Breast epithelium (tissue), 4 donors: ENCODE measurements at places on chromosomes 1 and 21. TPM values are rescaled to one million over a fixed set of nuclear protein-coding genes. Genes with fewer than 3 reads are reported as not detected.
A peak's percentile ranks its signal among the peaks of the same experiment; 100 is the strongest.

HUNK gene
- total RNA-seq: 0.32 TPM

KRTAP21-2 gene
- total RNA-seq: not detected

LCE1A gene
- total RNA-seq: not detected

PDZK1 gene
- total RNA-seq: 25.2 TPM

UTP25 gene
- 6.4 TPM for total RNA-seq

- DNase-seq: no peak
- H3K27me3 ChIP-seq: no peaks in the 10 kb centered on the region
- H3K27ac ChIP-seq: no peak overlapping the region
- no peaks in the 10 kb centered on the region for H3K4me1 ChIP-seq
- H3K36me3 ChIP-seq: no peaks in the 10 kb centered on the region
These were observed 4.1 kb upstream of the TFAP2E start for GRCh38 chr1:35568975-35569395.

DNA sequence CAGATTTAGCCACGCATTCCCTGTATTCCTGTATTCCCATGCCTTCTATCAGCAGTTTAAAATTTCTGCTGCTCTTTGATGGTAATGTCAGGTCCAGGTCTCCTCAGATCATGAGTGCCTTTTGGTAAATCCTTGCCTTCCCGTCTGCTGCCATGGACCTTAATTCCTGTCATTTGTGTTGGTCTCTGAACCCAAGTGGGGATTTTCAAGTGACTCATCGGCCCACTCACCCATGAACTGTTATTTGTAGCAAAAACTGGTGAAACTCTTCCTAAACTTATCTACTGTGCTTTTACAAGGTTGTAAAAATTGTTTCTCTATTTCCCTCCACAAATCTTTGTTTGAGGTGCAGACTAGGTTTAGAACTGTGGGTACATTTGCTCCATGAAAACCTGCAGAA lies 47.4 kb downstream of the ACTN2 start:
- no peaks in the 10 kb centered on the region for H3K27me3 ChIP-seq
- no peaks in the 10 kb centered on the region for H3K4me1 ChIP-seq
- no peak overlapping the region for H3K4me3 ChIP-seq
- DNase-seq: no peak
- H3K36me3 ChIP-seq: no peaks in the 10 kb centered on the region
- H3K27ac ChIP-seq: no peak overlapping the region

DNA sequence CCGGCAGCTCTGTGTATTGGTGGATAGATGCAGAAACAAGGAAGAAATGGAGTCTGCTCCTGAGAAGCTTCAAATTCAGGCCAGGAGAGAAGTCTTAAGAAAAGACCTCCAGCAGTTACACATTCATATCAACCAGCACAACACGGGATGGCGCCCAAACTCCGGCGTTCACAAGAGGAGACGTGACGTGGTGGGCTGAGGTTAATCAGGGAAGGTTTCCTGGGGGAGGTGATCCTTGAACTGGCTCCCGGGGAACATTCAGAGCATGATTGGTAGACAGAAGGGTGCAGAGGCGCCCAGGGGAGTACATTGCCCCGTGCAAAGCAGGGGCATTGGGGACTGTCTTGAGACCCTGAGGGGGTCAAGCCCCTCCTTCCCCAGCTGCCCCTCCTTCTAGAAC lies 27.7 kb upstream of the SPSB1 start:
- H3K4me1 ChIP-seq: no peaks in the 10 kb centered on the region
- no peak overlapping the region for H3K4me3 ChIP-seq
- H3K27me3 ChIP-seq: no peaks in the 10 kb centered on the region
- H3K27ac ChIP-seq: no peak overlapping the region

- H3K27ac ChIP-seq: peak overlapping the region; percentile 68
- no peaks in the 10 kb centered on the region for H3K27me3 ChIP-seq
- H3K4me3 ChIP-seq: no peak overlapping the region
- no peaks in the 10 kb centered on the region for H3K36me3 ChIP-seq
- peak; percentile 49 for DNase-seq
These were observed 12.9 kb upstream of the TMEM125 start for GRCh38 chr1:43256675-43257570.

DNA sequence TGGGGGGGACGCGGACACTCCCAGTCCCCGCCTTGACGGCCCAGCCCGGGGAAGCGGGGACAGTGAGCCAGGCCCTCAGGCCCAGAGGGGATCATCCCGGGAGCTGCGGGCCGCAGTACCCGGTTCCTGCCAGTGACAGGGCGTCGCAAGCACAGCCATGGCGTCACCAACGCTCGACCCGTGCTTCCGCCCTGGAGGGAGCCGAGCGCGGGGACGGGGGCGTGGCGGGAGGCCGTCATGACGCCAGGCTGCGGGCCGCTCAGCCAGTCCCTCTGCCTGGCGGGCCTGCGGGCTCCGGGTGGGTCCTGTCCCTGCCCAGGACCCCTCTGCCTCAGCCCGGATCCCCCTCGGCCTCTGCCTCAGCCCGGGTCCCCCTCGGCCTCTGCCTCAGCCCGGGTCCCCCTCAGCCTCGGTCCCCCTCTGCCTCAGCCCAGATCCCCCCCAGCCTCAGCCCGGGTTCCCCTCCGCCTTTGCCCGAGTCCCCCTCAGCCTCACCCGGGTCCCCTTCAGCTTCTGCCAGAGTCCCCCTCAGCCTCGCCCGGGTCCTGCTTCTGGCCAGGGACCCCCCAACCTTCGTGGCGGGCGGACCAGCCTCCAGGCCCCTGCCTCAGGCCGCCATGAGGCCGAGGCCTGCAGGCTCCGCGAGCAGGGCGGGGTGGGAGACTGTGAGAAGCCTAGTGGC lies 2.3 kb upstream of the SLC2A5 start:
- no peaks in the 10 kb centered on the region for H3K36me3 ChIP-seq
- no peak overlapping the region for H3K27ac ChIP-seq
- no peak overlapping the region for H3K4me3 ChIP-seq
- DNase-seq: no peak
- no peaks in the 10 kb centered on the region for H3K27me3 ChIP-seq
- H3K4me1 ChIP-seq: no peaks in the 10 kb centered on the region

- no peak overlapping the region for H3K4me3 ChIP-seq
- H3K4me1 ChIP-seq: no peaks in the 10 kb centered on the region
- H3K27ac ChIP-seq: no peak overlapping the region
- H3K36me3 ChIP-seq: no peaks in the 10 kb centered on the region
- H3K27me3 ChIP-seq: no peaks in the 10 kb centered on the region
- no peak for DNase-seq
These were observed 32.3 kb downstream of the PTPRC start for GRCh38 chr1:198671136-198671535.

DNA sequence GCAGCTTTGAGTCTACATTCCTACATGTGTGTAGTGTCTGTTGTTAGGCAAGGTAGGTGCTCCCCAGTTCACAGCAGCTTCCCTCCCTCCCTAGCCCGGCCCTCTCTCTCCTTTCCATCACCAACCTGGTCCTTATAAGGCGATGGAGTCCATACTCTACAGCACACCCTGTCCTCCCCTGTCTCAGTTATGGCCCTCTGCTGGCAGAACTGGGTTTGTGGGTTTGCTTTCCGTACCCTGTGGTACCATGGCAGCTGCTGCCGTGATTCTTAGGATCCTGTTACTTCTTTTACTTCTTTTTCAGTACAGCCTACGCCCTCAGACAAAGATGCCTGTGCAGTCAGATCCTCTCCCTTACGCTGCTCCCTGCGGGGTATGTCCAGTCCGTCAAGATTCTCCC lies 31.7 kb downstream of the AK5 start:
- no peaks in the 10 kb centered on the region for H3K4me1 ChIP-seq
- no peaks in the 10 kb centered on the region for H3K36me3 ChIP-seq
- H3K4me3 ChIP-seq: no peak overlapping the region
- no peak overlapping the region for H3K27ac ChIP-seq
- DNase-seq: no peak

DNA sequence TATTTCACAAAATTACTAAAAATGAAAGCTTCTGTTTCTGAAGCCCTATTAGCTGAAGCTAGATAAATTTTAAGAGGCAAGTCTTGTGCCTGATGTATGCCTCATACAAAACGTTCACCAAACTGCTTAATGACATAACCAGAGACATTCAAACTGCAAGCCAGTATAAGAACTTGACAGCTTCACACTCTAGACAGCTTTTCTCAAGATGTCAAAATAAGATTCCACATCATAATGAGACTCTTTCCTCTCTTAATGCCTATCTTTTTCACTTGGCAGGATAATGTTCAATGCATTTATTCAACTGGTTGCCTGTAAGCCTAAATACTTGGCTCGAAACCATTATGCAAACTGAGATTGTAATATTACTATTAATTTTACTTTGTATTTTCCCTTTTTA lies 424.0 kb downstream of the LTN1 start:
- H3K27me3 ChIP-seq: no peaks in the 10 kb centered on the region
- peaks cover 3% of the 10 kb centered on the region for H3K36me3 ChIP-seq
- no peak overlapping the region for H3K4me3 ChIP-seq
- H3K27ac ChIP-seq: no peak overlapping the region

GRCh38 chr1:20867062-20867461 lies 80.0 kb upstream of the HP1BP3 start:
- H3K27me3 ChIP-seq: no peaks in the 10 kb centered on the region
- no peak for DNase-seq
- peaks cover 4% of the 10 kb centered on the region for H3K36me3 ChIP-seq
- no peaks in the 10 kb centered on the region for H3K4me1 ChIP-seq

GRCh38 chr1:170932236-170932635 lies 3.1 kb upstream of the MROH9 start:
- no peak for DNase-seq
- H3K36me3 ChIP-seq: no peaks in the 10 kb centered on the region
- no peaks in the 10 kb centered on the region for H3K27me3 ChIP-seq
- no peak overlapping the region for H3K4me3 ChIP-seq
- no peak overlapping the region for H3K27ac ChIP-seq

- no peaks in the 10 kb centered on the region for H3K27me3 ChIP-seq
- H3K4me1 ChIP-seq: no peaks in the 10 kb centered on the region
- H3K4me3 ChIP-seq: no peak overlapping the region
- H3K36me3 ChIP-seq: no peaks in the 10 kb centered on the region
- DNase-seq: no peak
These were observed 116.0 kb upstream of the ZNHIT6 start for GRCh38 chr1:85824066-85824840.

GRCh38 chr1:234781241-234782065 lies 171.5 kb upstream of the IRF2BP2 start:
- H3K4me3 ChIP-seq: no peak overlapping the region
- DNase-seq: no peak
- no peak overlapping the region for H3K27ac ChIP-seq
- no peaks in the 10 kb centered on the region for H3K4me1 ChIP-seq

DNA sequence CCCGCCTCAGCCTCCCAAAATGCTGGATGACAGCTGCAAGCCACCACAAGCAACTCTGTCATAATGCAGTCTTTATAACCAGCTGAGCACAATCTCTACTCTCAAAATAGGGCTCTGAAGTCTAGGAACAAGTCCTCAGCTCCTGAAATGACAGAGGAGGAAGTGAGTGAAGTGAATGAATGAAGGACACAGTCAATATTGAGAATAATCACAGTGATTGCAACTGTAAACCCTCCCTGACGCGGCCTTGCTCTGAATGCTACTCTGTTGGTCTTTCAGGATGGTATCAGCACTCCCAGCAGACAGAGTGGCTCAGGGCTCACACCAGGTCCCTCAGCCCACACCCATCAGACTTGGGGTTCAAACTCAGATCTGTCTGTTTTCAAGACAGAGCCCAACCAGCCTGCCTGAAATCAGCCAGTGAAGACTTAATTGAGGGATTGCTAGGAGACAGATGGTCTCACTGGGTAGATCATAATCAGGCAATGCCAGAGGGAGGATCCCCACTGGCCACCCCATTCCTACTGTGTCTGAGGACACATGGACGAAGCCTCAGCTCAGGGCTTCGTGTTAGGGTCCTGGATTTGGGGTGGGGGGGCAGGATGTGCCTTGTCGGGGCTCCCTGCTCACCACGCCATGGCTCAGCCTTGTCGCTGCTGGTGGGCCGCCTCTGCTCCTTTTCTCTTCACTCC lies 20.9 kb downstream of the RNF187 start:
- H3K4me1 ChIP-seq: no peaks in the 10 kb centered on the region
- DNase-seq: no peak
- H3K36me3 ChIP-seq: no peaks in the 10 kb centered on the region
- H3K4me3 ChIP-seq: no peak overlapping the region

DNA sequence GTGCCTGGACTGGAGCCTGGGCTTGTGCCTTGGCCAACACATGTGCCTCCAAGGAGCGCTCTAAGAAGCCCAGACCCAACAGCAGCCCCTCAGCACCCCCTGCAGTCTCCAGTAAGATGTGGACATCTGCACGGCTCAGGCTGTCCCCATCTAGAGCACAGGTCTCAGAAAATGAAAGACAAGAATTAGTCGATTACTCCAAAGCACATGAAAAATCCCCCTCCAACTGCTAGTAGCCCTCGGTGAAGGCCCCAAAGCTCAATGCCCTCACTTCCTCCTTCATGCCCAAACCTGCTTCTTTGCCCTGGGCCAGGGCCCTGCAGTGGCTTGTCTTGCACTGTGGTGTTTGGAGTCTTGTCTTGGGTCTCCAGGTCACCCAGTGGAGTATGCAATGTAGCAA lies 21.9 kb upstream of the ERO1B start:
- H3K4me3 ChIP-seq: no peak overlapping the region
- no peak overlapping the region for H3K27ac ChIP-seq
- no peak for DNase-seq

- no peak overlapping the region for H3K27ac ChIP-seq
- no peaks in the 10 kb centered on the region for H3K27me3 ChIP-seq
- DNase-seq: no peak
- no peaks in the 10 kb centered on the region for H3K4me1 ChIP-seq
- H3K4me3 ChIP-seq: no peak overlapping the region
These were observed 2.1 kb downstream of the SETDB1 start for GRCh38 chr1:150928286-150928685.

- no peak overlapping the region for H3K27ac ChIP-seq
- H3K27me3 ChIP-seq: no peaks in the 10 kb centered on the region
- no peaks in the 10 kb centered on the region for H3K36me3 ChIP-seq
- H3K4me1 ChIP-seq: no peaks in the 10 kb centered on the region
These were observed 127.9 kb downstream of the PTPRU start for GRCh38 chr1:29364101-29364678.

- H3K4me1 ChIP-seq: no peaks in the 10 kb centered on the region
- DNase-seq: no peak
- H3K27me3 ChIP-seq: no peaks in the 10 kb centered on the region
- H3K27ac ChIP-seq: no peak overlapping the region
These were observed 11.6 kb downstream of the GJA5 start for GRCh38 chr1:147748676-147749350.

DNA sequence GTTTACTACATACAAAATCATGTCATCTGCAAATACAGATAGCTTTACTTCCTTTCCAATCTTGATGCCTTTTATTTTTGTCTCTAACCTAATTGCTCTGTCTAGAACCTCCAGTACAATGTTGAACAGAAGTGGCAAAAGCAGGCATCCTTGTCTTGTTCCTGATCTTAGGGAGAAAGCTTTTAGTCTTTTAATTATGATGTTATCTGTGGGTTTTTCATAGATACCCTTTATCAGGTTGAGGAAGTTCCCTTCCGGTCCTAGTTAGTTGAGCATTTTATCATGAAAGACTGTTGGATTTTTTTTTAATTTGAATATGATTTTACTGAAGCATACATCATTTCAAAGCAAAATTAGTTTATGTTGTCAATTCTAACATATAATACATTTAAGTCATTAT lies 45.7 kb upstream of the DISC1 start:
- no peaks in the 10 kb centered on the region for H3K27me3 ChIP-seq
- no peaks in the 10 kb centered on the region for H3K4me1 ChIP-seq
- no peak overlapping the region for H3K27ac ChIP-seq
- no peaks in the 10 kb centered on the region for H3K36me3 ChIP-seq
- no peak overlapping the region for H3K4me3 ChIP-seq
